ENCODE measurements at places on chromosomes 7 and 10.

- no peak for DNase-seq
Measured at GRCh38 chr10:128000471-128001362, 93.8 kb downstream of the PTPRE start.

GRCh38 chr7:77498659-77499379 lies 38.3 kb upstream of the PTPN12 start:
- DNase-seq: no peak

DNA sequence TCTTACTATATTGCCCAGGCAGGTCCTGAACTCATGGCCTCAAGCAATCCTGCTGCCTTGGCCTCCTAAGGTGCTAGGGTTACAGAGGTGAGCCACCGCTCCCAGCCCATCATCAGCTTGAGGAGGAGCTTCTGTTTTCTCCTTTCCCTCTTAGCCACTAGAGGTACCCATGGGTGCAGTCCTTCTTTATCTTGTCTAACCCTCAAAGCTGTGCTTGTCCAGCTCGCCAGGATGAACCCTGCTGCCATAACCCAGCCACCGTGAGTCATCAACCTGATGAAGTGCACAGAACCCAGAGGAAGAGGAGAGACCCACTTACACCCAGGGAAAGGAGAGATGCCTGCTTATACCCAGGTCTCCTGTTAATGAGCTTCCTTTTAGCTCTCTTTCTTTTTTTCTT lies 133.4 kb downstream of the CUL2 start:
- DNase-seq: no peak

DNA sequence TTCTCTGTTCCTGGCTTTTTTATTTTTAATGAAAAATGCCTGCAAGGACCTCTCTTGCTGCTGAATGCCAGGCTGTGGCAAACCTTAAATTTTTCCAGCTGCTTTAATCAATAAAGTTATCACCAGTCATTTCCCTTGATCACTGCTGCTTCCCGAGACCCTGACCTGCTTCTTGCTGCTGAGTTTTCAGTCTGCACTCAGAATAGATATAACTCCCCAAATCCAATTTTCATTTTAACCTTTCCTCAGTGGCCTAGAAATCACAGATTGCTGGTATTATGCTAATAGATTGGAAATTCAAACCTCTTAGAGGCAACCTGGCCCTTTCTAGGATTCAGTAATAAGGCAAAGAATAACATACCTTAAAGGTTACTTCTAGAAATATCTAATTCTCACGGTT lies 43.7 kb downstream of the LHPP start:
- DNase-seq: no peak

DNA sequence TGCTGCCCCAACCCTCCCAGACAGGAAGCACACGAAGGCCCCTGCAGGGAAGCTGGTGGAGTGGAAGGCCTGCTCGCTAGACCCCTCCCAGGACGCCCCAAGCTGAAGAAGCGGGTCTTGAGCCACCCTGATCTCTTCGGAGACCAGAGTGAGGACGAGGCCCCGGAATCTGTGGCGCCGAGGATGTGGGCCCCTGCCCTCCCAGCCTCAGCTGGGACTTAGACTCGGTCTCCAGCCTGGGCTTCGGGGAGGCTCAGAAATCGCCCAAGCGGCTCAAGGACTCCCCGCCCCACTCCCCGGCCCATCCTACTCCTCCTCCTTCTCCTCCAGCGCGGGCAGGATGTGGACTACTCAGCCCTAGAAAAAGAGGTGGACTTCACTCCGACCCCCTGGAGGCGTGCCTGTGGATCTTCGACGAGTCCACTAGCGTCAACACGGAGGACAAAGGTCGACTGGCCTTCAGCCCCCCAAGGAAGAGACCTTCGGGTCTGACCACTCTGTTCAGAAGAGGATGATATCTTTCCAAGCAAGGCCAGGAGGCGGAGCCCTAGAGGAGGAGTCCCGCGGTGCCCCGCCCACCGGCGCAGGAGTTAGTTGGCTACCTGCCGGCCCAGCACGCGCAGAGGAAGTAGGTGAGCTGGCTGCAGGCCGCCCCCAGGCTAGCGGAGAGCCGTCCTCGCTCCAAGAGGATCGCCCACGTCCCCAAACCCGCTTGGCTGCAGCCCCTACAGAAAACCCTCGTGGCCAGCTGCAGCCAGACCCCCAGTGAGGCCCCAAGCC lies 21.9 kb upstream of the LANCL2 start:
- DNase-seq: no peak

DNA sequence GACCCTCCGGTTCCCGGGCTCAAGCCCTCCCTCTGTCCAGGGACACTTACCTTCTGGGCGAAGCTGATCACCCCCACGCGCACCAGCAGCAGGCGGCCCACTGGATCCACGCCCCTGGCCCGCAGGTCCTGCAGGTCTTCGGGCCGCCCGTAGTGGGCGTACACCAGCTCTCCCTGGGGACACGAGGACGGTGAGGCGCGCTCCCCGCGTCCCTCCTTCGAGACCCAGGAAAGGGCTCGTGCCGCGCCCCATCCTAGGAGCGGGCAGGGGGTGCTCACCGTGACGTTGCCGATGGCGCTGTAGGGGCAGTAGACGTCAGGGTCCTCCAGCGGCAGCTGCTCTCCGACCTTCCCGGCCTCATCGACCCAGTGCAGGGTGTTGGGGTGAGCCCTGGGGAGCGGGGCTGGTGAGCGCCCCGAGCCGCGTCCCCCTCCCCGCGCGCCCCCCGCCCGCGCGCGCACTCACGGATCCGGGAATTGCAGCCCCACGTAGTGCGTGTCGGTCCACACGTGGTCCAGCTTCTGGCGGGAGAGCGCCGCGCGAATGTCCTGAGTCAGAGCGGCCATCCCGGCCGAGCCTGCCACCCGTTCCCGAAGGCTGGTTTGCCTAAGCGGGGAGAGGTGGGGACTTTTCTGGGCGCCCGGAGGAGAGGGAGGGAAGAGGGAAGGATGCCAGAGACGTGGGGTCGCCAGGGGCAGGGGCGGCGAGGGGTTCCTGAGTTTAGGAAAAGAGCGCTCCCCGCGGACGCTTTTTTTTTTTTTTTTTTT lies 8.2 kb downstream of the TFR2 start:
- peak; percentile 18 for DNase-seq

GRCh38 chr10:119784340-119785067 lies 58.7 kb downstream of the INPP5F start:
- DNase-seq: no peak

- DNase-seq: no peak
Measured at GRCh38 chr7:74505471-74506324, 52.0 kb downstream of the GTF2IRD1 start.

DNA sequence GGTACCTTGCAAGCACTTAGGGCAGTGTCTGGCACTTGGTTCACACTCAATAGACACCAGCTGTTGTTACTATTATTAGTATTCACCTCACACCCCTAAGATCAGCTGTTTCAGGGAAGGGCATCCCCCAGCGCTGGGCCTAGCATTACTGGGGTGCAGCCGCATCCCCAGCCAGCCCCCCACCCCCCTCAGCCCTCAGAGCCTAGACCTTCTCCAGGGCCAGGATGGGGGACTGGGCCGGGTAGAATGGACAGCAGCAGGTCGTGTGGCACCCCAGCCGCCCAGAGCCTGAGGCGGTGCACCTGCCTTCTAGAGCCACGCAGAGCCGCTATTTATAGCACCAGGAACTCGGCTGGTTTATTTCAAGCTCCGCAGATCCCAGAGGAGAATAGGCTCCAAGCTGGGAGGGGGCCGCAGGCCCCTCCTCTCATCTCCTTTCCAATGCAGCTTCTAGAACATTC lies 60.5 kb downstream of the GTF2IRD1 start:
- no peak for DNase-seq

- DNase-seq: no peak
Measured at GRCh38 chr10:31288001-31288400, 31.0 kb upstream of the ZEB1 start.

- no peak for DNase-seq
Measured at GRCh38 chr7:110750931-110751605, 339.9 kb upstream of the LRRN3 start.

DNA sequence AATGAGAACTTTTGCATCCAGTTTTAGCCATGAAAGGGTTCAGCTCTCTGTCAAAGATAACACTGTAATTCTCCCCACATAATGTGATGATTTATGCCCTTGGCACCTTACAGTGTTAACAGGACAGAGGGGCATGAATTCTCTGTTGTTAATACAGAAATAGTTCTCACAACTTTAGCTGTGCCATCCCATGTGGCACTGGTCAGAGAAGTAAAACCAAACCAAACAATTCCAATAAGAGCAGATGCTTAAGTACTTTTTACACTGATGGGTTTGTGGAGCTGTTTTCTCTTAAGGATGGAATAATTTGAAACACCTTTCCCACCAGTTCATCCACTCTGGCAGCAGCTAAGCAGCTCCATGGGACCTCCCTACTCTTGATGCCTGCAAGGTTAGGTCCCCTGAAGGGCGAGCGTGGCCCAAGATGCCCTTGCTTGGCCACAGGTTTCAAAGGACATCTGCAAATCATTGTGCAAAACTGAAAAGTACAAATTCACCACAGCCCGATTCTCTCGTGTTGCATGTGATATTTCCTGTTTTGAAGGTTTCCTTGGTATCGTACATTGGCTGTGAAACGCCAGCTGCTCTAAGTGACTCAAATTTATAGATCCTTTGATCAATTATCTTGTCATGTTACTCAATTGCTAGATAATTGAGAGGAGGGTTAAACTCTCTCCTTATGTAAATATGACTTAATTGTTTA lies 82.5 kb upstream of the CREB5 start:
- no peak for DNase-seq

DNA sequence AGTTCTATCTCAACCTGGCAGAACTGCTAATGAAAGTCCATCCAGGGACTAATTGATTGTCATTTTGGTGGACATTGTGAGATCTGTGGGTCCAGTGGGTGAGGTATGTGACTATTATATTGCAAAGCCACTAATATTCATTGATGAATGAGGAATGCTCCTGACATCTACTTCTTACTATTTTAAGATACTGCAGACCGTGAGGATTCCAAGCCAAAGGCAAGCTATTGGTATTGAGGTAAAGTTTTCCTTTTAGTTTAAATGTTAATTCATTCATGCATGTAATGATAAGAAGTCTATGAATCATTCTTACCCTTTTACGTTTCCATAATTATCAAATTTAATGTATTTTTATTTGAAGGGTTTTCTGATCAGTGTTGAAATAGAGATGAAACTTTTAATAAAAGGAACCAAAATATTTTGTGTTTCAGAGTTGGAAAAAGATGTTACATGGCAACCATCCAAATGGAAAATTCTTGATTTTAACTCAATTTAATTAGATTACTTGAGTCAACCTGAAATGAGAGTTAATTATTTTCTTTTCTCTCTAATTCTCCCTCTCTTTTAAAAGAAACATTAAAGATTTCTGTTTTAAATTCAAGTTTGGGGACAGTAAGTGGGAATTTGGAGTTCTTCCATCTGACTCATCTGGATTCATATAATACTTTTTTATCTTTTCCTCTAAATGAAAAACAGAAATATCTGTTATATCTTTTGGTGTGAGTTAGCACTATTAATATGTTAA lies 39.6 kb downstream of the NUP205 start:
- no peak for DNase-seq

DNA sequence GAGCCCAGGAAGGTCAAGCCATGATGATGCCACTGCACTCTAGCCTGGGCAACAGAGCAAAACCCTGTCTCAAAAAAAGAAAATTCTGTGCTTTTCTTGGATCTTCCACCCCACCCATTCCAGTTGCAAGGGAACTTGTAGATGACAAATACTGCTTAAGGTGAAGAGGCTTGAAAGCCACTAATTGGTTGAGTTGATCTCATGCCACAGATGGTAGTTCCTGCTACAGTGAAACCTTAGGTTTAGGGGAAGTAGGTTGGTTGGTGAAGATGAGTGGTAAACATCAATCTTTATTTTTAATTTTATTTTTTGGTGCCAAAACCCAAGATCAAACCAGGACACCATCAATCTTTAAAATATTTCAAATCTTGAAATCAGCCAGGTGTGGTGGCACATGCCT lies 2.9 kb upstream of the GDI2 start:
- DNase-seq: no peak

- DNase-seq: no peak
Measured at GRCh38 chr7:14924398-14924797, 21.8 kb upstream of the DGKB start.

GRCh38 chr10:71989661-71990454 lies 25.7 kb downstream of the CHST3 start:
- no peak for DNase-seq

GRCh38 chr10:73307203-73307800 lies 51.4 kb downstream of the CFAP70 start:
- DNase-seq: no peak

GRCh38 chr10:66575251-66575855 lies 350.5 kb upstream of the LRRTM3 start:
- no peak for DNase-seq

- DNase-seq: no peak
Measured at GRCh38 chr10:99612167-99612831, 7.9 kb downstream of the SLC25A28 start.

DNA sequence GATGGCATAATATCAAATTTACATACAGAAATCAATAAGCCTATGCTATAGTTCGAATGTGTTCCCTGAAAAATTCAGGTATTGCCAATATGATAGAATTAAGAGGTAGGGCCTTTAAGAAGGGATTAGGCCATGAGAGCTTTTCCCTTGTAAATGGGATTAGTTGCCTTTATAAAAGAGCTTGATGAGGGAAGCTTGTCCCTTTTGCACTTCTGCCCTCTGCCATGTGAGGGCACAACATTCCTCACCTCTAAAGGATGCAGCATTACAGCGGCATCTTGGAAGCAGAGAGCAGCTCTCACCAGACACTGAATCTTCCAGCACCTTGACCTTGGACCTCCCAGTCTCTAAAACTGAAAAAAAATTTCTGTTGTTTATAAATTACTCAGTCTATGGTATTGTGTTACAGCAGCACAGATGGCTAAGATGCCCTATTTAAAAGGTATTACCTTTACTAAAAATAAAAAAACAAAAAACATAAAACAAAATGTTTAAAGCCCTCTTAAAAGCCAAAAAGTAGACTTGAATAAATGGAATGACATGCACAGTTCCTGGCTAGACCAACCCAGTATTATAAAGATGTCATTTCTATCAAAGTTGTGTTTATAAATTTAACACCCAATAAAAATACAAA lies 909.6 kb downstream of the REEP3 start:
- no peak for DNase-seq

DNA sequence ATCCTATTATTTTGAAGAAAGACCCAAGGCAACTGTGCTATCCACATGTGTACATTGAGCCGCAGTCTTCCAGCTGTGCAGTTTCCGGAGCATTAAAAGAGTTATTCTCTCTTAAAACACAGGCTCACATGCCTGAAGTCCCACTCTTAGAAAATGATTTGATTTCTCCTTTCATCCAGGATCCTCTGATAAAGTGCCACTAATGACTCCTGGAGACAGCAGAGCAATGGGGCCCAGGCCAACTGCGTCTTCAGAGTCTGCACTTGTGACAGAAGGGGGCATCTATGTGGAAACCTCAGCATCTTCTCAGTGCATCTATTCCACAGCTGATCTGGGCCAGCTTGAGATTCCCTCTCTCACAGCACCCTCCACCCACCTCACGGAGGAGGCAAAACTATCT lies 482.1 kb upstream of the AKR1E2 start:
- DNase-seq: no peak

GRCh38 chr10:66627156-66627555 lies 298.7 kb upstream of the LRRTM3 start:
- no peak for DNase-seq

GRCh38 chr7:134768243-134768642 lies 11.2 kb upstream of the CALD1 start:
- no peak for DNase-seq

- DNase-seq: no peak
Measured at GRCh38 chr10:24571870-24572450, 151.7 kb downstream of the ARHGAP21 start.

Data from activated T-cell treated with anti-CD3 and anti-CD28 coated beads for 4 hours (primary cell).